ENCODE measurements at places on chromosomes 2 and 18.
A peak's percentile ranks its signal among the peaks of the same experiment; 100 is the strongest.

GRCh38 chr18:68177807-68178702 lies 536.9 kb downstream of the TMX3 start:
- no peak for DNase-seq

GRCh38 chr2:159922563-159922962 lies 124.6 kb upstream of the CD302 start:
- no peak for DNase-seq

DNA sequence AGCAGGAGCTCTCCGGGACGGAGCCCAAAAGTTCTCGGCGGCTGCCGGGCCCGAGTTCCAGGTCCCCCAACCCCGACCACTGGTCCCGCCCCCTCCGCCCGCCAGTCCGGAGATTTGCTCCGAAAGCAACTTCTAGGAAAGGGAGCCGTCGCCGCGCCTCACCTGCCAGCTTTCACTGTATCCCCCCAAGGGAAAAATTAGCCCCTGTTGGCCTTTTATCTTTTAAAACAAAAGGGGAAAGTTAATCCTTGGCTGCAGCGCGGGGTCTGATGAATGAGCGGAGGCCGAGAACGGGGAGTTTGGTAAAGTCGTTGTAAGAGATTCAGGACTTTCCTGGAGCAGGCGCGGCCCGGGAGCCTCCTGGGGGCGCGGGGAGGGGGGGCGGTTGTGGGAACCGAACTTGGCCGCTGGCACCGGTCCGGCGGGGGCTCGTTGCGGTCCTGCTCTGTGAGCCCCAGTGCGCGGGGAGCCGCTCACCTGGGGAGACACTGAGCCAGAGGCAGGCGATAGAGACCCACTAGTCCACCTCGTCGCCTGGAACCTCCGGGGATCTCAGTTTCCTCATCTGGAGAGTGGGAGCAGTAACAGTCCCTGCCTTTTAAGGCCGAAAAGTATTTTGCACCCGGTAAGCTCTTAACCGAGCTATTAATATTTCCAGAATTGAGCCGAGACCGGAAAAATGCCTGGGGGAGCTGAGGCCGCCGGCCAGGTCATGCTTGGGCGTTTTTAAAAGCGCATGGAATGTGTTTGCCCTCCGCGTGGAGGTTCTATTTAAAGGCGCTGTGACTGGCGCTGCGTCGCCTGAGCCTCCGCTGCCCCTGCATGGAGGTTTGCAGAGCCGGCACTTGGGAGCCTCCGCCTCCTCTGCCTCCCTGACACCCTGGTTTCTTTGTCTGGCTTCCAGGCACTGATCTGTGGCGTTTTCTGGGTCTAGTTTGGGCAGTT lies 1.1 kb downstream of the EFHD1 start:
- no peak for DNase-seq

GRCh38 chr2:241780939-241781569 lies 4.4 kb downstream of the GAL3ST2 start:
- no peak for DNase-seq

DNA sequence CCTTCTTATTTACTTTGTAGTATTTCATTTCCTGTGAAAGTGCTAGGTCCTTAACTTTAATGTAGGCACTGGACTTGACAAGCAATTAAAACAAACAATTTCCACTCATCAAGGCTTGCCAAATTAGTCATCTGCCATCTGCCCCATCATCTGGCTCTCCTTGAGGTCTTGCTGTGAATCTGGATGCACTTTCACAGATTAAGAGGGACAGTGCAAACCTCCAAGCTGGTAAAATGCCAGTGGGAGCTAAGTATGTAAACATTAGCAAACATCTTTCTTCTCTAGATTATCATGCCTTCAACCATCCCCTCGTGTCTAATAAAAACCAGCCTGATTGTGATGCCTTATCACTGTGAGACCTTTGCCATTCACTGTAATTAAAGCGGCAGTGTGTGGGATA lies 402.9 kb downstream of the ERBB4 start:
- DNase-seq, result no peak

GRCh38 chr2:167842047-167842446 lies 405.3 kb downstream of the STK39 start:
- no peak for DNase-seq

DNA sequence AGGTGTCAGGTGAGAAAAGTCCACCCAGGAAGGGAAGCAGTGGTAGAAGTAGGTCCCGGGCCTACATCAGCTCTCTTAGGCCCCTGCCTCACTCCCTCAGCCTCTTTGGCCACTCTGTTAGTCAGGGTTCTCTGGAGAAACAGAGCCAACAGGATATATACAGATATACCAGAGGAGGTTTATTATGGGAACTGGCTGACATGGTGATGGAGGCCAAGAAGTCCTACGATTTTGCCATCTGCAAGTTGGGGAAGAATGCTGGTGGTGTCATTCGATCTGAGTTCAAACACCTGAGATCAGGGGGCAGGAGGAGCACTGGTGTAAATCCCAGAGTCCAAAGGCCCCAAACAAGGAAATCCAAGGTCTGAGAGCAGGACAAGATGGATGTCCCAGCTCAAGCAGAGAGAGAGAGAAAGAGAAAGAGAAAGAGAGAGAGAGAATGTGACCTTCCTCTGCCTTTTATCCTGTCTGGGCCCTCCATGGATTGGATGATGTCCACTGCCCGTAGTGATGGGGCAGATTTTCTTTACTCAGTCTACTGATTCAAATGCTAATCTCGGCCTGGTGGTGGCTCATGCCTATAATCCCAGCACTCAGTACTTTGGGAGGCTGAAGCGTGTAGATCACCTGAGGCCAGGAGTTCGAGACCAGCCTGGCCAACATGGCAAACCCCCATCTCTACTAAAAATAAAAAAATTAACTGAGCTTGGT lies 111.1 kb upstream of the MYCN start:
- DNase-seq, result no peak

DNA sequence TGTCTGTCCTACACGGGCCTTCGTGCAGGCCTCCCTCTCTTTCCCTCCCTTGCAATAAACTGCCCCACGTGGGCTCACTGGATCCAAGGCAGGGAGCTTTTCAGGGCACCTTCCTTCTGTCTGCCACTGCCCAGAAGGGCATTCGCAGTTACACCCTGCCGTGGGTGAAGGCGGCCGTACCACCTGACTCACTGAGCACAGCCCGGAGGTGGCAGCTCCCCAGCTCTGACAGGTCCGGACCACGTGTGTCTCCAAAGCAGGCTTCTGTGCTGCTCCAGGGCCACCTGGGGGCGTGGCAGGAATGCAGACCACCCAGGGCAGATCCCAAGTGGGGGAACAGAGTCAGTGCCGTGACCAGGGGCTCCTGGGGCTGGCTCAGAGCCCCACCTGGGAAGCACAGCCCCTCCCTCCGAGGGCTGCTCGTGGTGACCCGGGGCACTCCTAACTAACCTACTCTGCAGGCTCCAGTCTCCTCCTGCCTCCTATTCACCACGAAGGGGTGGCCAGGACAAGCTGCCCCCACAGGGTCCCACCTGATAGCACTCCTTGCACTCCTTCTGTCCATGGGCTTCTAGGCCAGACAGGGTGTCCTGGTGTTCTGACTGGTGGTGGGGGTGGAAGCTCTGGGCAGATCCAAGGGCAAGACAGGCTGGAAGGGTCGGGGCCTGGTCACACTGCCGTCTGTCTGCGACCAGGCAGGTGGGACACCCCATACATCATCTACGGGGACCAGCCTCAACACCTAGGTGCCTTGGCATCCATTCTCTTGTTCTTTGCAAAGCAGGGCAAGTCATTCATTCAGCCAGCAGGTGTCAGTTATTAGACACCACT lies 9.7 kb downstream of the SNED1 start:
- DNase-seq, result peak; percentile 10

GRCh38 chr18:11880586-11881304 lies 27.4 kb downstream of the MPPE1 start:
- no peak for DNase-seq

- no peak for DNase-seq
These were observed 35.1 kb downstream of the CABYR start for GRCh38 chr18:24173997-24174396.

- DNase-seq, result peak; percentile 36
These were observed 1.1 kb downstream of the RNF103 start for GRCh38 chr2:86622519-86623042.

GRCh38 chr2:73238149-73238548 lies 4.0 kb downstream of the CCT7 start:
- no peak for DNase-seq

DNA sequence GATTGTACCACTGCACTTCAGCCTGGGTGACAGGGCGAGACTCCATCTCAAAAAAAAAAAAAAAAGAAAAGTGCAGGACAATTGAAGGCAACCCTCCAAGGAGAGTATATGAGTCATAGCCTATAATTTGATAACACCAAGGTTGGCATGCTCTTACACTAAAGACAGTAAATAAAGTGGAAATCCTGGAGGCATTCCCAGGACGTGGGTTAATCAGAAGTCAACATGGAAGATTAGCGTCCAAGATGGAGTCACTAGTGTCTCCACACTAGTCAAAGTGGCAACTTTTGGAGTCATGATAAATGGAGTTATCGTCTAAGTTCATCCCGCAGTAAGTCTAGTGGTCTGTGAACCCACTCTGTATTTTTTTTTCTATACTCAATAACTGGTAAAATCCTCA lies 21.2 kb upstream of the UGGT1 start:
- DNase-seq, result no peak

DNA sequence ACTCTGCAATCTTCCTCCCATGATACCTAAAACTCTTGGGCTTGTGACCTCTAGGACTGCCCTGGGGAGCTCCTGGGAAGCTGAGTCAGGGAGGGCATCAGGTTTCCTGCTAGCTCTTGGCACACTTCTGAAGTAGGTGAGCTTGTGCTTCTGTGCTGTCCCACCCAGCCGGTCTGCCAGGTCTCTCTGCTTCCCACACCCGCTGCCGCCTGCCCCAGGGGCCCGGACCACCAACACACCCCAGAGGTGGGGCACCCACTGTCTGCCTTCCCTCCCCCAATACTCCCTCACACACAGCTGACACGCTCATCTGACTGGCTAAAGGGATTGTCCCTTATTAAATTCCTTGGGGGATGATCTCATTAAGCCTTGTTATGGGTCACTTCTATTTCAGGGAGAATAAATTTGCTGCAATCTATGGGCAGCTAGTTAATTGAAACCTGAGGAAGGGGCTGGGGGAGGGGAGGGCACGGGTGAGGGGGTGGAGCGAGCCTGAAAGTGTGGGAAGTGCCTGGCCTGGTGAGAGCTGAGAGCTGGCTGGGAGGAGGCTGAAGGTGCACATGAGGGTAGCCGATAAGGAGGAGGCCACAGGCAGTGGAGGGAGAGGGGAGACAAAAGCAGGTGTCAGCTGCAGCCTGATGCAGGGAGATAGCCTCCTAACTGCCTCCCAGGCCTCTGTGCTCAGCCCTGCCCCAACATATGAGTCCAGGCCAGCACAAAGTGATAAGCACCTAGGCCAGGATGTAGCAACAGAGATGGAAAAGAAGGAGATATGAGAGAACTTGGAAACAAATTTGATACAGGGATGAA lies 48.8 kb downstream of the HAUS1 start:
- DNase-seq, result no peak

DNA sequence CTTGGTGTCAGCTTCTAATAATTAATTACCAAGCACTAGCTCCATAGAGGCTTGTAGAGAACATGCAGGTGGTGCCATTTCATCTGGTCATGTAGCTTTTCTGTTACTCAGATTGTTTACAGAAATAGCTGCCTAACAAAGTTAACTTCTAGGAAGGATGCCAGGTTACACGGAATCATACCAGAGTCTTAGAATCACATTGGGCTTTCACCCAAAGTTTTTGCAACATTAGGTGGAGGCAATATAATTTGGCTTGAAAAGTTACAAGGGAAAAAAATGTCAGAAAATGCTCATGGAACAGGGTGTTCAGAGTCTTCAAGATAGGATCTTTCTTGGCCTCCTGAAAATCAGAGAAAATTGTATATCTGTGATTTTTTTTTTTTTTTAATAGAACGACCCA lies 135.6 kb downstream of the ARHGAP15 start:
- DNase-seq, result no peak

DNA sequence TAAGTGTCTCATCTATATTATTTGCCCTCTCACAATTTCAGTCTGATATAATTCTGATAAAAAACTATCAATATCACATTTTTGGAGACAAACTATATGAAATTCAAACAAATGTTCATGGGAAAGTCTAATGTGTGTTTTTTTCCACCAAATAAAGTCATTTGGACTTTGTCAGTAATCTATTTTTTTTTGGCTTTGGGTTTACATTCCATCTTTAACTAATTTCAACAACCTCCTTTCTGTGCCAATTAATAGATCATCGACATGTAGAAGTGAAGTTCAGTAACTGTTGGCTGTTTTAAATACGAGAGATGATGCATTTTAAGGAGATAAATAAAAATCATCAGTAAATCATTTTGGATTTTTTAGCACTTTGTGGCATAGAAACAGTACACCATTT lies 1623.0 kb upstream of the ACVR2A start:
- DNase-seq, result no peak

DNA sequence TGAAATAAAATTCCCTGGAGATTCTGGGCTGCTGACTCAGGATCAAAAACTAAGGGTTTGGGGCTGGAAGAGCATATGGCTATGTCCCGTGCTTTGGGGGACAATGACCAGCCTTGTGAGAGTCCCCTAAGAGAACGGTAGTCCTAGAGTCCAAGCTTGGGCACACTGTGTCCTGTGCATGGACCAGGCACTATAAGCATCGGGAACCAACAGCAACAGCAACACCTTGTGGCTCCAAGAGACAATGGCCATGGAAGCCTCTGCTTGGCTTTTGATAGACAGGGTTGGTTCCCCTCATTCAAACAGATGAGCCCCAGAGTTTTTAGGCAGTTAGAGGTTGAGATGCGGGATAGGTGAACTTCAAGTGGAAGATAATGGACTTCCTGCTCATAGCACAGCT lies 294.4 kb upstream of the CHAC2 start:
- no peak for DNase-seq

DNA sequence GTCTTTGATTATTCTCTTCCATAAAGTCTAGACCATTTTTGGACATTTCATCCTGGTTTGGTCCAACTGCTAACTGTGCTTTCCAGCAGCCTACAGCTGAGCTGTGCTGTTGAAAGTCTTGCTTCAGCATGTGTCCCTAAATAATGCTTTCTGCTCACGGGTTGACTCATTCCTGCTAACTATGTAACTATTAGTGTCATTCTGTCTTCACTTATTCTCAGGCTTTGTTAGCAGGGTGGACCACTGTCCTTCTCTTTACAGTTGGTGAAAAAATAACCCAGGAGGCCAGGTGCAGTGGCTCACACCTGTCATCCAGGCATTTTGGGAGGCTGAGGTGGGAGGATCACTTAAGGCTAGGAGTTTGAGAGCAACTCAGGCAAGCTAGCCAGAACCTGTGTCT lies 8.9 kb downstream of the ADAM23 start:
- no peak for DNase-seq

- DNase-seq, result no peak
These were observed 29.5 kb upstream of the TGFA start for GRCh38 chr2:70583091-70583490.

- no peak for DNase-seq
These were observed 6.9 kb upstream of the PARD3B start for GRCh38 chr2:204538182-204539018.

- no peak for DNase-seq
These were observed 87.3 kb upstream of the PPP1CB start for GRCh38 chr2:28664120-28664842.

GRCh38 chr2:88865801-88866371 lies 174.4 kb downstream of the RPIA start:
- no peak for DNase-seq

- DNase-seq, result no peak
These were observed 13.7 kb upstream of the CCDC74B start for GRCh38 chr2:130158631-130159030.
